ENCODE measurements at places on chromosomes 4 and X. TPM values are rescaled to one million over a fixed set of nuclear protein-coding genes. Genes with fewer than 3 reads are reported as not detected.

The POU4F2 gene
- not detected for total RNA-seq

The FGFBP2 gene
- total RNA-seq = 0.27 TPM

The CITED1 gene
- 1.1 TPM for total RNA-seq

The TCEAL7 gene
- 8.7 TPM for total RNA-seq

The AFAP1 gene
- 45.6 TPM for total RNA-seq

The TSPAN6 gene
- 53.5 TPM for total RNA-seq

DNA sequence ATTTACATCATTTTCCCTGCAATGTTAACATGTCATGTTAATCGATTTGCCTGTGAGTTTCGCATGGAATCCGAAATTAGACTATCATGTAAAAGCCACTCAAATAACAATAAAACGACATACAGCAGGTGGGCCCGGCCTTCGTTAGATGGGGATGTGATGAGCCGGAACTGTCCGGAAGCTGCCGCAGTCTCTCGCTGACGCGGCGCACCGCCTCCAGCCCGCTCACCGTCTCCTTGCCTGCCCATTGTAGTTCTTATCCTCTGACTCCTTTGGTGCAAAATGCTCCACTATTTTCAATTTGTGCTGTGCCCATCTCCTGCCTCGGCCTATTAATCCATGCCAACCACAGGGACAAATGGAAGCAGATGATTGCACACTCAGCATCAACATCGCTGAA, 877.5 kb upstream of the TENM3 start:
- no peak for DNase-seq

- no peak for DNase-seq
These were observed 1.0 kb upstream of the SCLT1 start for GRCh38 chr4:129094347-129094746.

DNA sequence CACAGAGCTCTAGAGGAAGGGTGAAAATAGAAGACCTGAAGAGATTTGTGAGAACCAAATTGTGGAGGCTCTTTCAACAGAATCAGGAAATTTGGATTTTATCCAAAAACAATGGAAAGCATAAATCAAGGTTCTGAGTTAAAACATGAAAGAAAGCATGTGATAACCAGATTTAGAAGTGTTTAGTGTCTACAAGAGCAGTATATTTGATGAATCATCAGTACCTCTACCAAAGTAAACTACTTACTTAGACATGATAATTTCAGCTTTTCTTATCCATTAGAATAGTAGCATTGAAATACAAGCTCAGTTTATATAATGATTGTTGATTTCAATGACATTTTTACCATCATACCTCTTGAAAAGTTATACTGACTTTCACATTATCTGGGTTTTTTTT, 25.9 kb upstream of the INTU start:
- DNase-seq = no peak

DNA sequence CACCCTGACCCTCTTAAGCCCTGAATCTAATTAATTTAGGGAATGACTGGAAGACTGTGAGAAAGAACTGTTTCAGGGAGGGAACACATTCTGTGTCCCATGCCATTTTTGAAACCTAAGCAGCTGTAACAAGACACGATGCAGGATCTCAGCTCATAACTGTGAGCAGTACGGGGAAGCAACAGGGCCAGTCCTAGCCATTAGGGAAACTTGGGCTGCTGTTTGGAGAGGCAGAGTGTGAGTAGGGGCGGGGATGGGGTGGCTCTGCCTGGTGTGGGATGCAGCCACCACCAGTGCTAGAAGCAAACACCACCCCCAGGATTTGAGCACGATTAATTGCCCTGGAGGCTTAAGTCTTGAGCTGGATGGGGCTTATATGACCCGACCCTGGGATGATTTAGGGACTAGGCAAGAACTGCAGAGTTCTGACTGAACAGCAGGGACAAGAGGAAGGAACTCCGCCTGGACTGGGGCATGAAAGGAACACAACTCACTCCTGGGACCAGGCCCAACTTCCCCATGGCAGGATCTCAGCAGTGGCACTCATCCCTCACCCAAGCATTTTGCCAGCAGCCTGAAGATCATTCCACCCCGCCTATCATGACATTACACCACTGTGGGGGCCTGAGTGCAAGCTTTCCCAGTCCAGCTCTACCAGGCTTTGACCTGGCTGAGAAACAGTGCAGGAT, 43.1 kb downstream of the ATRX start:
- DNase-seq = no peak

GRCh38 chr4:150173982-150174398, 95.7 kb downstream of the DCLK2 start:
- no peak for DNase-seq

DNA sequence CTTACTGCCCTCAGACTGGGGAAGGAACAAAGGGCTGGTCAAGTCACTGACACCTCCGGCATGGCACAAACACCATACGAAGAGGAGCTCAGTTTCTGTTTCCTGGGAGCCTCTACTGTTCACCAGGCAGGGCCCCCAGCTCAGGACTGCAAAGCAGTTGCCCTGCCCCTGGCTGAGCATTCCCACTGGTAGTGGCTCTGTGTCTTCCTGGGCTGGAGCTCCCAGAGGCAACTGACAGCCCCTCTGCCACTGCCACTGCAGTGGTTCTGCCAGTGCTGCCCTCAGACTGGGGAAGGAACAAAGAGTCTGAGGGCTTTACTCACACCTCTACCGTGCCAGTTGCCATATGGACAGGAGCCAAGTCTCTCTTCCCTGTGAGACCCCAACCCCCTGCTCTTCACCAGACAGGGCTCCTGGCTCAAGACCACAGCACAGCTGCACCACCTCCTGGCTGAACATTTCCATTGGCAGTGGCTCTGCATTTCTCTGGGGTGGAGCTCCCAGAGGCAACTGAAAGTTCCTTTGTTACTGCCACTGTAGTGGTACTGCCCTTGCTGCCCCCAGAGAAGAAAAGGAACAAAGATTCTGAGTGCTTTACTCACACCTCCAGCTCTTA, 67.9 kb downstream of the SMARCA5 start:
- no peak for DNase-seq

GRCh38 chr4:157918036-157918832, 254.6 kb downstream of the GASK1B start:
- DNase-seq = no peak

- no peak for DNase-seq
These were observed 92.6 kb upstream of the H2AZ1 start for GRCh38 chr4:100042711-100043110.

- DNase-seq = no peak
These were observed 9.7 kb upstream of the SORCS2 start for GRCh38 chr4:7182616-7183015.

DNA sequence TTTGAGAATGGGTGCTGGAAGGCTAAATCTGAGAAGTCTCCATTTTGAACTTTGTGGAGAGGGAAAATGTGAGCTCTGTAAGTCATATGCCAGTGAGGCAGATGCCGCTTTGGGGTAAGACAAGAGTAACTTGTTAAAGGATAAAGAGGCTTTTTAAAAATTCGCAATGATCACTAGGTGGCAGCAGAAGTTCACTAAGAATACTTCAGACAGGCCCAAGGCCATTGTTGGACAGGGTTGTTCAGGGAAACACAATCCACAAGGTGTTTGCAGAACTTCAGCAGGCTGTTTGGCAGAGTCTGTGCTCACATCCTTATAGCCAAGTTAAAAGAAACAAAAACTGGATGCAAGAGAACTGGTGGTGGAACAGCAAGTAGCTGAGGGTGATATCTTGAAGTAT, 13.7 kb upstream of the PIGA start:
- DNase-seq = peak; percentile 43

DNA sequence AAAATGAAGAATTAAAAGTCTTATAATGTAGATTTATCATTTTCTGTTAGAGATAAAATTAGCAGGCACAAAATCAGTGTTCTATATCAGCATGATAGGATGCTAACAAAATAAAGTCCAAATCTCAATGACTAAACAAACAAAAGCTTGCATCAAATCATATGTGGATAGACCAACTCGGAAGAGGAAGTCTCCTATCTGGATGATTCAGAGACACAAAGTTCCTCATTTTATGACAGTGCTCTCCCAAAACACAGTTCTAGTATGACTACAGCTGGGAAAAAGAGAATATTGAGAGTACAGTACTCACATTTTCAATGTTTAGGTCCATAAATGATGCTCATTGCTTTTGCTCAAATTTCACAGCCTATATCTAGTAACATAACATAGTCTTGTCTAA, 376.1 kb upstream of the CTSO start:
- no peak for DNase-seq

GRCh38 chr4:34464196-34464595, 1780.1 kb downstream of the ARAP2 start:
- DNase-seq = no peak

- no peak for DNase-seq
These were observed 108.0 kb downstream of the CPZ start for GRCh38 chr4:8700531-8700930.
